Activated CD4-positive, alpha-beta T cell treated with anti-CD3 and anti-CD28 coated beads for 36 hours (primary cell): ENCODE measurements at places on chromosomes 1 and 21. TPM values are rescaled to one million over a fixed set of nuclear protein-coding genes. Genes with fewer than 3 reads are reported as not detected.
A peak's percentile ranks its signal among the peaks of the same experiment; 100 is the strongest.

DNA sequence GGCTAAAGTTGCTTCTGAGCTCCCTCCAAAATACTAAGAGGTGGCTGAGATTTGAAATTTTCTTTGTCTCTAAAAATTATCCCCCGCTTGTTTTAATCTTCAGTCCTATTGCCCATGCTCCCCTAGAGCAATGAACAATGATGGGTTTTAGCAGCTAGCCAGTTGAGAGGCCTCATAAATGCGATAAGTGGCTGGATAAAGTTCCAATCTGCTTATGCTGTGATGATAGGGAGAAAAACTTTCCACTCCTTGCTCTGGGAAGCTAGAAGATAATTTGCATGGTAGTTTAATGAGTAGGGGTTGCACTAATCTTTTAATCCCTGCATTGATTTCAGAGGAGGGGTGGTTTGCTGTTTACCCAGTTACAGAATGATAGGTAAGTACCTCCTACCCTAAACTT lies 9.6 kb upstream of the PRPF3 start:
- DNase-seq = no peak

GRCh38 chr1:211912844-211913432 lies 82.4 kb upstream of the LPGAT1 start:
- DNase-seq = no peak

GRCh38 chr1:31699341-31699891 lies 4.4 kb downstream of the COL16A1 start:
- peak; percentile 32 for DNase-seq

The EMC1 gene
- total RNA-seq = 59.0 TPM

- DNase-seq = no peak
Measured at GRCh38 chr1:244755673-244756072, 79.8 kb upstream of the COX20 start.

DNA sequence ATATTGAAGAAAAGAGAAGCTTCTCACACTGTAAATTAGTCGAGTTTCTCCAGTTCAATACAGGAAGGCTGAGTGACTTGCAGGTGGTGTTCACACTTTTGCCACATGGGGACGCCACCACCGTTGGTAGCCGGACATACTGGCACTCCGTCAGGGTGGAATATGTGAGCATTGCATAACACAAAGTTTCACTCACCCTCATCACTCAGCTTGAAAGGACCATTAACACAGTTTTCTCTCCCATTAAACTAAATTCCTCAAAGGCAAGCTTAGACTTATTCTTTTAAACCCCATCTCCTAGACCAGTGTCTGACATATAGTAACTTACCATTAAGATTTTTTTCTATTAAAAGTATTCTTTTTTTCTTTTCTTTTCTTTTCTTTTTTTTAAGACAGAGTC lies 105.3 kb upstream of the SERBP1 start:
- DNase-seq = peak; percentile 83

The BCL2L15 gene
- 1.3 TPM for total RNA-seq

The BRINP3 gene
- total RNA-seq = not detected

GRCh38 chr1:161379071-161379470 lies 11.4 kb upstream of the CFAP126 start:
- DNase-seq = no peak

DNA sequence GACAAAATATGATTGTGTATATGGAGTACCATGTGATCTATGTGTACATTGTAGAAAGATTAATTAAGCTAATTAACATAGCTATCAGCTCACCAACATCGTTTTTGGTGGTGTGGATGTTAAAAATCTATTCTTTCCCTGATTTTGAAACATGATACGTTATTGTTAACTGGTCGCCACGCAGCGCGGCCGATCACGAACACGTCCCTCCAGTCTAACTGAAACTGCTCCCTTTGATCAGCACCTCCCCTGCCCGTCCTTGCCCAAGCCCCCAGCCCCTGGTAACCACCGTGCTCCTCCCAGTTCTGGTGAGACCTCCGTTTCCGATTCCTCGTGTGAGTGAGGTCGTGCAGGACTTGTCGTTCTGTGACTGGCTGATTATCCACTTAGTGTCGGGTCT lies 67.0 kb downstream of the AGPAT3 start:
- DNase-seq = no peak

DNA sequence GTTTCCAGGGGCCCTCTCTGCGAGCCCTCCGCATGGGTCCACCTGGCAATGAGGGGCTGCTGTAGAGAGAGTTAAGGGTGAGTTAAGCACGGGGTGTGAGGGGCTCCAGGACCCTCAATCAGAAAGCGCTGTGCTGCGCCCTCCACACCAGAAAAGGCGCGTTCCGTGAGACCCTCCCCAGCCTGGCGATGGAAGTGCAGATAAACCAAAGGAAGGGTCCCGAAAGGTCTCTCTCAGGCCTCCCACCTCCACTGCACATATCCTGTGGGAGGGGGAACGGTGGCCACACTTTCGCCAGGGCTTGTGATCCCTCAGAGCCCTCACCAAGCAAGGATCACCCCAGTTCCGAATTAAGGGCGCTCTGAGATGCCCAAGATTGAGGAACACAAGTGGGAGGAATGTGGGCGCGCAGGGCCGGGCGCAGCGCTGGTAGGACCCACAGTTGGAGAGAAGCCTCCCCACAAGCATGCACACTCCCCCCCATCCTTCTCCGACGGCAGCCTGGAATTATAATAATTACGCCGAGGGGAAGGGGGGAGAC lies 1.1 kb downstream of the WNT3A start:
- no peak for DNase-seq

- peak; percentile 23 for DNase-seq
Measured at GRCh38 chr1:155607708-155608107, 2.3 kb upstream of the MSTO1 start.

- peak; percentile 49 for DNase-seq
Measured at GRCh38 chr1:65265651-65266351, 43.5 kb upstream of the DNAJC6 start.

DNA sequence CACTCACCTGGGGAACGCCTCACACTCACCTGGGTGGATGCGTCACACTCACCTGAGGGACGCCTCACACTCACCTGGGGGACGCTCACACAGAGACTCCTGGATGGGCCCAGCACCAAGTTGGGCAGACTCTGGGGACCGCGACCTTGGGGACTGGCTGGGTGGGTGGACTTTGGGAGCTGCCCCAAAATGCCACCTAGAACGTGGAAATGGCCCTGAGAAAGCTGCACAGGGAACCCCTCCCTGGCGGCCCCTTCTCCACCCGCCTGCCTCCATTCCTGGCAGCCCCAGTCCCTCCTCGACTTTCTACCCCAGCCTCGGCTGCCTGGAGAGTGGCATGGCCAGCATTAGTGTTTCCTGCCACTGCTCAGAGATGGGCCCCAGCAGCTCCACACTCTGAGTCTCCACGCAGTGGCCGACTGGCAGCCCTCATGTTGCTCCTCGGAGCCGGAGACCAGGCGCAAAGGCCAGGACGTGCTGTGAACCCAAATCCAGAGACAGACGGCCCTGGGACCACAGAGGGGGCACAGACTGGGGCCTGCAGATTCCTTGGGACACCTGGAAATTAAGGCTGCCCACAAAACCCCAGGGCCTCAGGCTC lies 46.5 kb upstream of the ACTRT2 start:
- DNase-seq = no peak

DNA sequence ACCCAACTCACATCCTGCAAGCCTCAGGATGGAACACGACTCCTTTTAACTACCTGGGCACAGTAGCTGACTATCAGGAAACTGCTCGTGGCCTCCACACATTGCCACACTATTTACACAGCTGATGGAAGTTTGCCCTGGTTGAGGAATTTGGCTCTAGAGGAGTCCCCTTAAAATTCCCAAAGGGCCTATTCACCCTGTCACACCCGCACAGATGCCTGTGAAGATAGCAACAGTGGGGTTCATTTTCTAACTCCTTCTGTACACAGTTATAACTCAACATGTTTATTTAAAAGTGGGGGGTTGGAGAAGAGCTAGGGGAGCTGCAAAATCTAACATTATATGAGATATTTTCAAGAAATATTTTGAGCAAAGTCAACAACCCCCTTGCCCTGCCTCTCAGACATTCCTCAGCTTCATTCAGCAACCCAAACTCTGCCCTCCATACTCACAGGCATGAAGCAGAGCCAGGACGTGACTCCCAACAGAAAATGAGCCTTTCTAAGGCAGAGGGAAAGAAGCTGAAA lies 35.8 kb upstream of the CCN1 start:
- DNase-seq = no peak

GRCh38 chr1:112618114-112618720 lies 724 bp downstream of the ST7L start:
- DNase-seq = peak; percentile 29

DNA sequence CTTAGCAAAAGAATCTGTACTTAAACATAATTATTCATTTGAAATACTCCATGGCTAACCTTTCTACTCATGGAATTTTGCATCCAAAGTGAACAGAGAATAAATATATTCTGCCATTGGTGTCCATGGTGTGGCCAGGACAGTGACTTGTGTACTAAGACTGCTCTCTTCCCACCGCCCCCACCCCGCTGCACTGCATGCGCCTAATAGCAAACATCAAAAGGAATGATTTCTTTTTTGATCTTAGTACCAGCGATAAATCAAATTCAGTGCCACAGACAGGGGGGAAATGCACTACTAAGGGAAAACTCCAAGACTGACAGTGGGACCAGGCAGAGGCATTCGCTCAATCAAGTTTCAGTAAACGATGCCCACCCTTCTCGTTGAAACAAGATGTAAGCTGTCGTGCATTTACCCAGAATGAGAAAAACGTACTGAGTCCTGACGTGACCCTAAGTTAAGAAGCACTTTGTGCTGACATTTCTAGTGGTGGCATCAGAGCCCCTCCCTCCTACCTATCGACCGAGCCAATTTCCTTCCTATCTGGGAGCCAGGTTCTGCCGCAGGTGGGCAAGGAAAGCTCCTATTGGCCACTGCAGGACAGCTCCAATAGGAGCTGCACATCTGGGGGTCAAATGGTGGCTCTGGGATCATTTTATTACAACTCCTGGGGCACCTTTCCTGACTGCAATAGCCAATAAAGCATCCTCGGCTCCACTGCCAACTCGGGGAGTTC lies 12.5 kb downstream of the ESRRG start:
- no peak for DNase-seq

DNA sequence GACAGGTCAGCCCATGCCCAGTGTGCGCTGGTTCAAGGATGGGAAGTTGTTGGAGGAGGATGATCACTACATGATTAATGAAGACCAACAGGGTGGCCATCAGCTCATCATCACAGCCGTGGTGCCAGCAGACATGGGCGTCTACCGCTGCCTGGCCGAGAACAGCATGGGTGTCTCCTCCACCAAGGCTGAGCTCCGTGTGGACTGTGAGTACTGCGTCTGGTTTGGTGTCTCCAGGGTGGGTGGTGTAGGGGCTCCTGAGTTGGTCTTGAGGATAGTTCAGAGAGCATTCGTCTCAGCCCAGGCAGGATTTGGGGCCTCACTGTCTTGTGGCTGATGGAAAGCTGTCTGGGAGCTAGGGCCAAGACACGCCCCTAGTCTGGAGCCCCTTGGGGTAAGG lies 83.2 kb downstream of the TRIM11 start:
- no peak for DNase-seq

DNA sequence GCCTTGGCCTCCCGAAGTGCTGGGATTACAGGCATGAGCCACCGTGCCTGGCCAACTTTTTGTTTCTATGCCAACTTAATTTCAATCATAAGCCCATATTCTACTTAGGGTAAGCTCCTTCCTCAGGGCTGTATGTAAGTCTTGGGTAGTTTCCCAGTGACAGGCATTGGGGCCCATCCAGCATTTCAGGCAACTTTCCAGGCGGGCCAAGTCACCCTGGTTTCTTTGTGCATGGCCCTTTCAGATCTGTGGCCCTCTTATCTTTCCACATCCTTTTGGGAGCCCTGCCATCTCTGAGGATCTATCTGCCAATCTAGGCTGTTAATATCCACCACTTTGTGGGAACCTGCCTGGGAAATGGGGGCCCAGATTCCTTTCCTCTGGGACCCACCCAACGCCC lies 58.7 kb downstream of the TNN start:
- DNase-seq = no peak

- no peak for DNase-seq
Measured at GRCh38 chr1:75330624-75331023, 196.4 kb downstream of the LHX8 start.

The COL8A2 gene
- total RNA-seq = 0.05 TPM

The PRUNE1 gene
- total RNA-seq = 13.6 TPM

- DNase-seq = no peak
Measured at GRCh38 chr1:236354330-236355147, 39.5 kb upstream of the EDARADD start.

GRCh38 chr1:53862507-53862906 lies 24.4 kb upstream of the NDC1 start:
- DNase-seq = peak; percentile 6

The SYPL2 gene
- total RNA-seq = 0.05 TPM

GRCh38 chr1:62772607-62773295 lies 11.2 kb upstream of the ATG4C start:
- DNase-seq = no peak

DNA sequence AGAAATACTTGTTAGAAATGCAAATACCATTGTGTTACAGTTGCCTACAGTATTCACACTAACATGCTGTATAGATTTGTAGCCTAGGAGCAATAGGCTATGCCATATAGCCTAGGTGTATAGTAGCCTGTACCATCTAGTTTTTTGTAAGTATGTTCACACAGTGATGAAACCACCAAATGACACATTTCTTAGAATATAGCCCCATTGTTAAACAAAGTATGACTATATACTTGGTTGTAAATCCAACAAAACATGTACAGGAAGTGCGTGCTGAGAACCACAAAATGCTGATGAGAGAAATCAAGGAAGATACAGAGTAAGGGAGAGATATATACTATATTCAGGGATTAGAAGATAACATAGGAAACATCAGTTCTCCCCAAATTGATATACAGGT lies 92.2 kb downstream of the POU2F1 start:
- DNase-seq = no peak

- peak; percentile 45 for DNase-seq
Measured at GRCh38 chr1:25799935-25800702, at the start of gene SELENON. Gene SELENON (plus strand): TSS chr1:25800193. CDS start chr1:25800231, 38 bp downstream.

The PLA2G4A gene
- total RNA-seq = 0.62 TPM

- DNase-seq = no peak
Measured at GRCh38 chr1:39472826-39473225, 18.6 kb upstream of the BMP8A start.

The LYPD8 gene
- total RNA-seq = not detected

- DNase-seq = peak; percentile 63
Measured at GRCh38 chr1:167599957-167600581, 30.0 kb upstream of the RCSD1 start.

- peak; percentile 23 for DNase-seq
Measured at GRCh38 chr1:39047374-39048229, 21.5 kb downstream of the NDUFS5 start.

GRCh38 chr1:68814067-68814466 lies 317.2 kb upstream of the DEPDC1 start:
- DNase-seq = no peak

GRCh38 chr1:178926046-178926445 lies 55.2 kb upstream of the ANGPTL1 start:
- no peak for DNase-seq

- DNase-seq = no peak
Measured at GRCh38 chr1:154741741-154742495, 128.2 kb downstream of the KCNN3 start.
